Neural crest cell (in vitro differentiated cells): ENCODE measurements at places on chromosomes 2 and 18.

GRCh38 chr2:202965810-202966460 is 48.7 kb upstream of the NBEAL1 start:
- no peak for DNase-seq

DNA sequence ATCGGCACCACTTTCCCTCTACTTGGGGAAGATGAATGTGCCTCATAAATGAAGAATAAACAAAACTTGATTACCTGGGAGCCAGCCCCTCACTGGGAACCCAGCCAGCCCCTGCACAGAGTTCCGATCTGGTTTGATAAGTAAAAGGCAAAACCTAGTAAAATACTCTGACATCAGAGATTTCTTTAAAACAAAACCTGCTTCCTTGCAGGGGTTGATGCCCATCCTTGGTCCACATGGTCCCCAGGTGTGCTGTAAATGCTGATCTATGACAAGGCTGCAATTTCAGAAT is 218.8 kb upstream of the APCDD1 start:
- no peak for DNase-seq

DNA sequence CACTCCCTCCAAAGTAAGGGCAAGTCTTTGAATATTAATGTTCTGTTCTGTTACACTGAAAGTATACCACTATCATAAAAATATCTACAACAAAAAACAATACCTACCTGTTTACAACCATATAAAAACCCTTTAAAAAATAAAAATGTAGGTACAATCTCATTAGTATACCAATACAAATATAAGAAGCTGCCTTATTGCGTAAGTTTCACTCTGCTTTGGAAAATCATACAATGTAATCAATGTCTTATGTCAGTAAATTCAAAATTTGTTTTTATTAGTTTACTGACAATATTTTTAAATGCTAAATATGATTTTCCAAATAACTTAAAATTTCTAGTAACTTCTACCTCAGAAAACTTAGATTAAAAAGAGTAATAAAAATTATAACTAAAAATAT is 72.8 kb downstream of the RAPH1 start:
- DNase-seq, result no peak

GRCh38 chr2:220847589-220847988 is 724.5 kb downstream of the EPHA4 start:
- no peak for DNase-seq

GRCh38 chr2:59249441-59250306 is 1008.5 kb upstream of the FANCL start:
- peak; percentile 45 for DNase-seq

DNA sequence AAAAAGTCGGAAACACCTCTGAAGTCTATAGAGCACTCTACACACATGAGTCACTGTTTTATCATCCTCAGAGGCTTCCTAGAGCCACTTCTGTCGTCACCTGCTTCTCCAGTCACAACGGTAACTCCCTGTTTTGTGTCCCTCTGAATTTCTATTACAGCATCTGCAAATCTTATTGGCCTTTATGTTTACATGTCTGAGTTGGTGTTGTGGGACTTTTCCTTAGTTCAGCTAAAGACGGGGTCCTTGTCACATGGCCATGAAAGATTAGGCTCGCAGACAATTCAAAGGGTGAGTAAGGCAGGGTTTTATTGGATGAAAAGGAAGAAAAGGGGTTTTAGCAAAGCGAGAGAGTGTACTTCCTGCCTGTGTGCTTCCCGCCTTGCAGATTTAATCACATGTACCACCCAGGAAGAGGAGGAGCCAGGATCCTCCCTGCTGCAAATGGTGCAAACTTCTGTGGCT is 185.6 kb downstream of the LPIN1 start:
- DNase-seq, result no peak

- DNase-seq, result peak; percentile 28
Measured at GRCh38 chr2:100321179-100321865, 979 bp downstream of the LONRF2 start.

DNA sequence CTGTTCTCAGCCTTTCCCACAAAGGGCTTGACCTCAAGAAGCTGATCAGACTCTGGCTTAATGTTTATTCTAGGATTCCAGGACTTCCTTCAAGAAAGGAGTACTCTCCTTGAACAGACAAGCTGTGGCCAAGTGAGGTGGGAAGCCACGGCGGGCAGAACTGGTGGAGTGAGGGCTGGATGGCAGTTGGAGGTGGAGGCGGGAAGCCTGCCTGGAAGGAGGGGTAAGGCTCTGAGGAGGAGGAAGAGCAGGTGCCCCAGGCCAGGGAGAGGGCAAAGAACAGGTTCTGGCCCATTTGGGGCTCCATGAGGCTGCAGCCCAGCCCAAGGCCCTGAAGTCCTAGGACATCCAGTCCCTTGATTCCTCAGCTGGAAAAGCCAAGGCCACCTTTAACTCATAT is 143.9 kb downstream of the CYP26B1 start:
- DNase-seq, result no peak

- no peak for DNase-seq
Measured at GRCh38 chr18:48152549-48152948, 222.1 kb upstream of the SMAD2 start.

- DNase-seq, result no peak
Measured at GRCh38 chr2:118853129-118853640, 5.7 kb upstream of the EN1 start.

DNA sequence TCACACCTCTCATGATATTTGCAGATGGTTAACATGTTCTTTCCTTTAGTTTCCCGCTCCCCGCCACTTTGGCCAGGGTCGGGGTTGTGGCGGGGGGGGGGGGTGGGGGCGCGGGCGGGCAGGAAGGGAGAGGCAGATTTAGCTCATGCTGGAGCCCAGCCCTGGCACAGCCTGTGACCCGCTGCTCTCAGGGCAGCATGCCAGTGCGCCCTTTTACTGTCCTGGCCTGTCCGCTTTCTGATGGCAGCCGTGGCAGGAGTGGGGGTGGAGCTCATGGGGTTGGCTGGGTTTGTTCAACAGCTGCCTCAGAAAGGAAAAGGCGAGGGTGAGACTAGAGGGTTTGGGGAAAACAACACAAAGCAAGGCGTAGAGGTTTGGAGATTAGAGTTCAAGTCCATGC is 56.1 kb downstream of the TNP1 start:
- no peak for DNase-seq

GRCh38 chr2:207399301-207399700 is 130.5 kb upstream of the CREB1 start:
- DNase-seq, result no peak

- no peak for DNase-seq
Measured at GRCh38 chr18:56085551-56085950, 497.6 kb upstream of the TCF4 start.

GRCh38 chr2:109031476-109032228 is 42.6 kb upstream of the EDAR start:
- DNase-seq, result peak; percentile 35

DNA sequence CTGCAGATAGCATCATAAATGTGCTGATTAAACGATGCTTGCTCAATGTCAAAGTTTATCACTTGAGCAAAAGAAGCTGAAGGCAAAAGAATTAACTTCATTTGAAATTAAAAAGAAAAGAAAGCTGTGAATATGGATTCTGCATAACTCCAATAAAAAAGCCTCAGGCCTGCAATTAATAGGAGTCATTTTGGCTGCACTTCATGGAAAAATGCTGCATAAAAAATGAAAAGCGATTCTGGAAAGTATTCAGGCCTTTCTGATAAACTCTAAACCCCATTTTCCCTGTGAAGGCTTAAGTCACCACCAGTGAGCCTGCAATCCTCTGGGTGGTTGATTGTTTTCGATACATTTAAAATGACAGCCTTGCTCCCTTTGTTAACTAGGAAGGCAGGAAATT is 1793.4 kb downstream of the SUCLG1 start:
- DNase-seq, result no peak

DNA sequence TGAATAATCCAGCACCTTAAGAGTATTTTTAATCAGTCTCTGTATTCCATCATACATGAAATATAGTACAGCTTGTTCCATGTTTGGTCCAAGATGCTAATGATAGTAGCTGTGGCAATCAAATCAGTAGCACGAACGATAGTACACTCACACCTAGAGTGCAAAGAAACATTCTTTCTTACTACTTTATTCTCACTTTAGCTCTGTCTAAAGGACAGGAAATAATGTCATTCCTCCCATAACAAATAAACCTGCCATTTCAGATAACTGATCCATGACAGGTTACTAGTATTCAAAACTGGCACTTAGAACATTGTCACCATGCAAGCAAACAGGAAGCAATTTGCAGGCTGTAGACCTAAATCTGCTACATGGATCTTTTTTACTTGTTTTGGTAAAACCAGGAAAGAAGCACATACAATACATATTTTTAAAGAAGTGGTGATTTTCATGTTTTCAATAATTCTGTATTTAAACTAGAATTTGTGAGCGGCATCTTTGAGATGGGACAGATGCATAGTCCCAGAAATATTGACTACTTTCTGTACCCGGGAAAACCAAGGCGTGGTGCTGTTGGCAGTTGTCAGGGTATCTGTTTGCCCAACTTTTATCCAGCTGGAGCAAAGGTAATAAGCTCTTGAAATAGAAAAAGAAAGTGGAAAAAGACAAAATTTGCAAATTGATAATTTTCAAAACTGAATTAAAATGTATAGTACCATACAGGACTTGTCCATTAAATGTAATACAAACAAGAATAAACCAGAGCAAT is 49.5 kb downstream of the IKZF2 start:
- DNase-seq, result no peak

DNA sequence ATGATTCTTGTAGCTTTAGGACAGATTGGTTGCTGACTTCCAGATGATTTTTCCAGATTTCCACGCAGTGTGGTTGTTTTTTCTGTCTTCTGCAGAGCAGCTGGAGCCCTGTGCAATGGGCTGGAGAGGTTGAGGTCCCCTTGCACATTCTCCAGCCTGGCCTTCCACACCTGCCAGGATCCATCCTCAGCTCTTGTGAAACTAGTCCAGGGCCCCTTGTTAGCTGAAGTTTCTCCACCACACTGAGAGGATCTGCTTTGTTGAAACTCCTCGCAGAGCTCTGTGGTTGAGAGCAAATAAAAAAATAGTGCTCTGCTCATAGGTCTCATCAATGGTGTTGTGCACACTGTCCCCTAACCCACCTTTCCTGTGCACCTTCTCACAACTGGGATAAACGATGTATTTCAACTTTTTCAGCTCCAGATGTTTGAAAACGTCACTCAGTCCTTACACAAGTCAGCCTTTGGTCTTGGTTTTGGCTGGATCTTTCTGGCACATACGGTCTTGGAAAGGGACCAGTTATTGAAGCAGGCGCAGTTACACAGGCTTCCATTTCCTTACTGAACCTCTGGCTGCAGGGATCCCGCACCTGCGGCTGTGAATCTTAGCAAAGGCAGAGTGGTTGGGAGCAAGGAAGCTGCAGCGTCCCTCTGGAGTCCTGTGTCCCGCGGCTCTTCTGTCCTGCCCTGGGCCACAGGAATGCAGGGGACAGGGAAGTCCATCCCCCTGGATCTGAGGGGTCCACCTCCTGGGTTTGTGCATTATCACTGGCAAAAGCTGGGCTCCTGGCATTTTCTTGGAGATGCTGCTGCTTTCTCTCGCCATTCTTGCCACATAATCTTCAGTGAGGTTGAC is 272.0 kb upstream of the DSEL start:
- DNase-seq, result no peak

DNA sequence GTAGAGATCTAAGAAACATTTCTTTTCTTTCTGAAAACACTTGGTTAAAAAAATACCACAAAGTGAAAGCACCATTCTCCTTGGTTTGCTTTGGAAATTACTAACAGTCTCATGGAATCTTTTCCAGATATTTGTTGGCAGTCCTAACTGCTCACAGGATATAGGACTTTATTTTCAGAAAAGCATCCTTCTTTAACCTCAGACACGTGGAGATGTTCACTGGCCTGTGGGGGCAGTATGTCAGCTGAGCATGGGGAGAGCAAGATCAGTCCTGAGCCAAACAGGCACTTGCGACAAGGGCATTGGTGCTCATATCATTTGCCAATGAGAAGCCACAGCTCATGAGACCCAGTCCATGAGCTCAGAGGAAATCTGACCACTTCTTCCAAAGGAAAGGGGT is 371.9 kb downstream of the NBAS start:
- no peak for DNase-seq

GRCh38 chr2:120995152-120995551 is 259.5 kb downstream of the GLI2 start:
- no peak for DNase-seq

- no peak for DNase-seq
Measured at GRCh38 chr2:59871830-59872229, 681.6 kb downstream of the BCL11A start.

GRCh38 chr18:28078298-28078697 is 98.6 kb downstream of the CDH2 start:
- DNase-seq, result no peak

- DNase-seq, result no peak
Measured at GRCh38 chr2:144682248-144682647, 162.3 kb upstream of the ZEB2 start.

DNA sequence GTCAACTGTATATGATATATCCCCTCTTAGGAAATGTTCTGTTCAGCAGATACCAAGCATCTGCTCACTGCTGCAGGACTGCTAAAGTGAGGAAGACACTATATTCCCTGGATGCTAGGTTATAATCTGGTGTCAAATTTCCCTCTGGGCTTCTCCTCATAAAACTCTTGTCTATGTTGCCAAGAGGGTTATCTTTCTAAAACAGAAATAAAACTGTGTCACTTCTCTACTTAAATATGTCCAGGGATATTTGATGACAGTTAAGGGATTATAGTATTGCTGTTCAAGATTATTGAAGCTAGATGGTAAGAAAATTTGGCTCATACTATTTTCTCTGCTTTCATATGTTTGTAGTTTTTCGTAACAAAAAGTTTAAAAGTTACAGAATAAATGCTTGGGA is 30.5 kb upstream of the SNRNP27 start:
- no peak for DNase-seq

GRCh38 chr18:76615065-76615733 is 120.2 kb upstream of the ZNF516 start:
- DNase-seq, result no peak

GRCh38 chr2:217462121-217462520 is 540.7 kb downstream of the TNS1 start:
- DNase-seq, result no peak

- no peak for DNase-seq
Measured at GRCh38 chr2:230696670-230697069, 16.0 kb upstream of the CAB39 start.

DNA sequence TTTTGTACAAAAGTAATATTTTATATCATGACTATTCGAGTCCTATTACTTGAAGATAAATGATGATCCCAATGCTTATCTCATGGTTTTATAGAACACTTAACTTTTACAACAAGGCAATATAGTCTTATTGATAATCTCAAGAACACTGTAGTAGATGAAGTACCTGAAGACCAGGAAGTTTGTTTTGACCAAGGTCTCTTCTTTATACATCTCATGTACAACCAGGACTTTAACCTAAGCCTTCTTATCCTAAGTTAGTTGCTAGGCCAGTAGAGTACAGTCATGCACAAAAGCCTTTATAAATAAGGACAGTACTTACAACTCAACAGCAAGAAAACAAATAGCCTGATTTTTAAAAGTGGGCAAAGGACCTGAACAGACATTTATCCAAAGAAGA is 147.7 kb upstream of the NOSTRIN start:
- DNase-seq, result no peak

GRCh38 chr2:179273461-179273962 is 8.9 kb upstream of the SESTD1 start:
- peak; percentile 11 for DNase-seq

- DNase-seq, result no peak
Measured at GRCh38 chr2:2828774-2829368, 497.8 kb upstream of the MYT1L start.
